ENCODE measurements at places on chromosomes 7 and 10. TPM values are rescaled to one million over a fixed set of nuclear protein-coding genes. Genes with fewer than 3 reads are reported as not detected.

- no peak for DNase-seq
Measured at GRCh38 chr10:61329854-61330253, 123.3 kb downstream of the TMEM26 start.

DNA sequence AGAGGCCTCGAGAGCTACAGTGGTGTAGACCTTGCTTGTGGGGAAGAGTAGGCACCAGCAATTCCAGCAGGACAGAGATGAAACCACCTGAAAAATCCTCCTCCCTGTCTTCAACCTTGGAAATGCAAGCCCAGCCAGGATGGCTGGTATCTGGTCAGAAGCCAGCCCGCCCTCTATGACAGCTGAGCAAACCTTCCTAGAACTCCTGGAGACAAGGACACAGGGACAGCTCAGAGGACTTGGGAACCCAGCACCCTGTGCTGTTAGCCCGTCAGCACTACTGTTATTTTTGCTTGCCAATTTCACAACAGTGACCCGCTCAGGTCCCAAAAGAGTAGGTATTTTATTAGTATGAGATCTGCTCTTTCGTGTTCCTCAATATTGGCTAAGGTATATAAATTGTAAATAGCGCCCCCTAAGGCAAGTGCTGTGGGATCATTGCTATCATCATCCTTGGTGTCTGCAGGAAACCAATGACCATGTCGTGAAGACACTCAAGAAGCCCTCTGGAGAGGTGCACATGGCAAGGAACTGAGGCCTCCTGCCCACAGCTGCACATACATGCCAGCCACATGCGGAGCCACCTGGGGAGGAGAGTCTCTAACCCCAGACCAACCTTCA lies 156.5 kb upstream of the CHST15 start:
- DNase-seq: no peak

The TRIM73 gene
- 22.4 TPM for total RNA-seq

The MICALL2 gene
- 39.4 TPM for total RNA-seq

The LIPN gene
- total RNA-seq: 0.31 TPM

GRCh38 chr7:29289156-29290021 lies 94.8 kb downstream of the CHN2 start:
- DNase-seq: no peak

DNA sequence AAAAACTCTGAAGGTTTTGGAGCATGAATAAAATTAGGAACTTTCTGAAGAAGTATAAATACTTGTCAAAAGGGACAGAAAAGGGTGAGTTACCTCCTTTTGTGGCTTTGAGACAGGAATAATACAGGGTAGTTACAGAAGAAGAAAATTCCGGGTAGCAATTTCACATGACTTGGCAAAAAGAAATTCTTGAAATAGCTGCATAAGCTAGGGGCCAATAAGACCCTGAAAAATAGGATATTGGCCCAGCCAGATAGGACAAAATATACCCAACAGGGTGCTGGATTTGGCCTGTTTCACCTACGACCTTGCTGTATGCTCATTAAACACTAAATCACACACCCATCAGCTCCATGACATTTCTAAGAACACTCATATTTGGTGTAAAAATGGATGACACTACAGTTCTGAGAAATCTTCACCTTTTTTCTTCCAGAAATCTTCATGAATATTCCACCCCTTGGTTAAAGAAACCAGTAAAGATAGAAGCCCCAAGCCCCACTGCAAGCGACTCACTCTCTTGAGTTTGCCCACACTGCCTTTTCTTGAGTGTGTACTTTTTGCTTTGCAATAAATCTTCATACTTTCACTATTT lies 362.7 kb downstream of the SEMA3D start:
- DNase-seq: no peak

Data from testis (tissue), 5 donors.